Effector memory CD8-positive, alpha-beta T cell (primary cell): ENCODE measurements at places on chromosomes 1 and 21.
A peak's percentile ranks its signal among the peaks of the same experiment; 100 is the strongest.

GRCh38 chr1:205510308-205510950 lies 6.0 kb downstream of the CDK18 start:
- no peaks in the 10 kb centered on the region for H3K36me3 ChIP-seq
- no peak overlapping the region for H3K4me3 ChIP-seq
- H3K27me3 ChIP-seq, result peaks cover 7% of the 10 kb centered on the region
- DNase-seq, result no peak

DNA sequence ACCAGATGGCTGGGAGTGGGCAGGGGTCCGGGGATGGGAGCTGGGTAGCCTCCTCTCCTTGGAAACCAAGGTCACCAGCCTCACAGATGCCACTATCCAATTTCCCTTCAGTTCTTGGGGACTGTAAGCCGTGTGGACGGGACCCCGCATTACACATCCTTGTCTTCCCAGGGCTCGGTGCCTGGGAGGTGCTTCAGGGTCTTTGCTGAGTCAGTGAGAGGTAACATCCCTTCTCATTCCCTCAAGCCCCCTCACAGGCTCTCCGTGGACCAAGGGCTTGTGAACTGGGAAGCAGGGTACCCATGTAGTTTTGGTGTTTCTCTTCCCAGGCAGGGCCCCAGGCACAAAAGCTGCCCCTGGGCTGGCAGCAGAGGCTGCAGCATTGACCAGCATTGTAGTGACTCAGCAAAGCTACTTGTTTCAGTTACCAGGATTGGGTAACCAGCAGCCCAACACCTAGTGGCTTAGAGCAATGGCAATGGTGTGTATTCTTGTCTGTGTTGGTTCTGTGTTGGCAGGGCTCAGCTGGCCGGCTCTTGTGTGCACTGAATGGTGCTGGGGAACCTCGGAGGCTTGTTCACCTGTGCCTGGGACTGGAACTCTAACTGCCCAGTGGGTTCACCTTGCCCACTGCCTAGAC lies 24.6 kb upstream of the PCBP3 start:
- peaks cover 26% of the 10 kb centered on the region for H3K4me1 ChIP-seq
- no peak overlapping the region for H3K4me3 ChIP-seq
- peaks cover 10% of the 10 kb centered on the region for H3K36me3 ChIP-seq

- H3K27ac ChIP-seq, result no peak overlapping the region
- no peak for DNase-seq
- peaks cover under 1% of the 10 kb centered on the region for H3K4me1 ChIP-seq
Observed at GRCh38 chr1:180117764-180118116, 36.9 kb upstream of the QSOX1 start.

- H3K4me1 ChIP-seq, result peaks cover 2% of the 10 kb centered on the region
- H3K36me3 ChIP-seq, result no peaks in the 10 kb centered on the region
- no peak overlapping the region for H3K27ac ChIP-seq
Observed at GRCh38 chr1:246107516-246108277, 399.4 kb downstream of the SMYD3 start.

DNA sequence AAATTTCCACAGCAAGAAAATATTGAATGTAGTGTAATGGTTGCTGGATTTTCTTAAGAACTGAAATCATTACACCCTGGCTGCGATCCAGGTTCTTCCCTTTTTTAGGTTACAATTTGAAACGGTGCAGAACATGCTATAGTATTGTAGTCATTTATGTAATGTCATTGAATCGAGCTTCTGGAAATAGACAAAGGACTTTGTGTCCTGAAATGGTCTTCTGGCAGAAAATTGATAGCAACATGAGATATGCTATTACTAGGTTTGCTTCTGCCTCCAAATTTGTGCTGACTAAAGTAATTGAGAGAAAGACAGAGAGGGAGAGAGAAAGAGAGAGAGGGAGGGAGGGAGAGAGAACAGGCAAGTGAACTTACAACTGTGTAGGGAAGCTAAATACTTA lies 146.2 kb upstream of the NFIA start:
- H3K4me3 ChIP-seq, result no peak overlapping the region
- DNase-seq, result no peak
- H3K4me1 ChIP-seq, result no peaks in the 10 kb centered on the region
- peaks cover 32% of the 10 kb centered on the region for H3K27me3 ChIP-seq

DNA sequence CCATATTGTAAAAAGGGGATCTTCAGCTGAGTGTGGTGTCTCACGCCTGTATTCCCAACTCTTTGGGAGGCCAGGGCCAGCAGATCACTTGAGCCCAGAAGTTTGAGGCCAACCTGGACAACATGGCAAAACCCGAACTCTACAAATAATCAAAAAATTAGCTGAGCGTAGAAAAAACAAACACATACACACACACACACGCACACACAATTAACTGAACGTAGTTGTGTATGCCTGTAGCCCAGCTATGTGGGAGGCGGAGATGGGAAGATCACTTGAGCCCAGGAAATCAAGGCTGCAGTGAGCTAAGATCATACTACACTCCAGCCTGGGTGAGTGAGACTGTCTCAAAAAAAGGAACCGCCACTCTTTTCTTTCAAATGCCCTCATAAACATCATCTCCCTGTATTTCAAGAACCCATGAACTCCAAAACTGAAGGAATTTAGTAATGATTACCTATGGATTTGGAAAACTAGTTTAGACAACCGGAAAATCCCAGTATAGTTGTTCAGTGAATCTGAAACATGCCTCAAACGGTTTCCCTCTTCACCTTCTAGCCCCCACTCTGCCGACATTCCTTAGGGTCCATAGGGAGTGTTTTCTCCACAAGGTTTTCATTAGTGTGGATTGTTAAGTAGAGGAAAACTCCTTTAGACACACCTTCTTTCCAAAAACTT lies 4.5 kb downstream of the TXNIP start:
- no peaks in the 10 kb centered on the region for H3K27me3 ChIP-seq
- DNase-seq, result no peak
- peak overlapping the region; percentile 99 for H3K4me3 ChIP-seq
- H3K36me3 ChIP-seq, result peaks cover 59% of the 10 kb centered on the region
- H3K4me1 ChIP-seq, result peaks cover 56% of the 10 kb centered on the region

- DNase-seq, result no peak
- H3K27me3 ChIP-seq, result no peaks in the 10 kb centered on the region
- H3K4me1 ChIP-seq, result no peaks in the 10 kb centered on the region
- no peaks in the 10 kb centered on the region for H3K36me3 ChIP-seq
- H3K4me3 ChIP-seq, result no peak overlapping the region
Observed at GRCh38 chr1:216562383-216562782, 139.1 kb upstream of the USH2A start.

GRCh38 chr21:45073301-45074047 lies 906 bp upstream of the ADARB1 start:
- peak overlapping the region; percentile 96 for H3K4me3 ChIP-seq
- peaks cover 31% of the 10 kb centered on the region for H3K4me1 ChIP-seq
- peaks cover 11% of the 10 kb centered on the region for H3K36me3 ChIP-seq
- no peak for DNase-seq

GRCh38 chr1:109257682-109258421 lies 8.5 kb downstream of the CELSR2 start:
- H3K4me3 ChIP-seq, result no peak overlapping the region
- H3K36me3 ChIP-seq, result peaks cover 3% of the 10 kb centered on the region
- no peak for DNase-seq
- no peaks in the 10 kb centered on the region for H3K27me3 ChIP-seq

- peaks cover 3% of the 10 kb centered on the region for H3K36me3 ChIP-seq
- peak; percentile 9 for DNase-seq
- peaks cover 17% of the 10 kb centered on the region for H3K4me1 ChIP-seq
- peaks cover 13% of the 10 kb centered on the region for H3K27me3 ChIP-seq
- H3K4me3 ChIP-seq, result peak overlapping the region; percentile 59
Observed at GRCh38 chr1:156963621-156964020, 43.2 kb downstream of the LRRC71 start.

- no peak for DNase-seq
- H3K4me1 ChIP-seq, result peaks cover 45% of the 10 kb centered on the region
- peak overlapping the region; percentile 39 for H3K4me3 ChIP-seq
- H3K27ac ChIP-seq, result peak overlapping the region; percentile 85
Observed at GRCh38 chr1:89630048-89630447, 2.9 kb upstream of the LRRC8C start.

GRCh38 chr1:199585392-199585791 lies 442.1 kb upstream of the NR5A2 start:
- H3K27me3 ChIP-seq, result peaks cover 18% of the 10 kb centered on the region
- H3K27ac ChIP-seq, result no peak overlapping the region
- no peaks in the 10 kb centered on the region for H3K36me3 ChIP-seq
- no peak for DNase-seq
- no peaks in the 10 kb centered on the region for H3K4me1 ChIP-seq

DNA sequence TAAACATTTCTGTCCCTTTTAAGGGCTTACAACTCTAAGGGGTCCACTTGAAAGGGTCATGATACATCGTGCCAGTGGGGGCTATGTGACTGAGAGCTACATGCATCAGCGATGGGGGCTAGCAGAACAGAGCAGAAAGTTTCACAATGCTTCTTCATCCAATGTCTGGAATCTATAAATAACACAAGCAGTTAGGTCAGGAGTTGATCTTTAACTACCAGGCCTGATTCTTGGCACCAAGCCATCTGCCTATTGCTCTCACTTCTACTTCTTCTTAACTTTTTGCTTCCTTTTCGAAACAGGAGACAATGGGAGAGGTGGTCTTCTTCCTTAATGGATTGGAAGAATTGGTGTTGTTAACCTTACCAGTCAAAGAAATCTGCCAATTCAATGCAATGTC lies 410.0 kb downstream of the TGFB2 start:
- no peak for DNase-seq
- H3K36me3 ChIP-seq, result no peaks in the 10 kb centered on the region
- H3K4me1 ChIP-seq, result no peaks in the 10 kb centered on the region
- no peaks in the 10 kb centered on the region for H3K27me3 ChIP-seq
- H3K27ac ChIP-seq, result no peak overlapping the region

- no peak overlapping the region for H3K27ac ChIP-seq
- no peaks in the 10 kb centered on the region for H3K36me3 ChIP-seq
- no peak for DNase-seq
- H3K4me3 ChIP-seq, result no peak overlapping the region
- H3K27me3 ChIP-seq, result peaks cover 33% of the 10 kb centered on the region
Observed at GRCh38 chr21:42157606-42158310, 61.2 kb upstream of the ABCG1 start.

GRCh38 chr1:238777551-238777950 lies 608.8 kb upstream of the CHRM3 start:
- no peak for DNase-seq
- H3K4me1 ChIP-seq, result no peaks in the 10 kb centered on the region
- no peak overlapping the region for H3K27ac ChIP-seq
- no peak overlapping the region for H3K4me3 ChIP-seq
- no peaks in the 10 kb centered on the region for H3K36me3 ChIP-seq

GRCh38 chr1:14970115-14970798 lies 183.3 kb upstream of the TMEM51 start:
- no peak for DNase-seq
- H3K27me3 ChIP-seq, result peaks cover 16% of the 10 kb centered on the region
- no peak overlapping the region for H3K4me3 ChIP-seq
- peaks cover 7% of the 10 kb centered on the region for H3K4me1 ChIP-seq
- no peak overlapping the region for H3K27ac ChIP-seq

DNA sequence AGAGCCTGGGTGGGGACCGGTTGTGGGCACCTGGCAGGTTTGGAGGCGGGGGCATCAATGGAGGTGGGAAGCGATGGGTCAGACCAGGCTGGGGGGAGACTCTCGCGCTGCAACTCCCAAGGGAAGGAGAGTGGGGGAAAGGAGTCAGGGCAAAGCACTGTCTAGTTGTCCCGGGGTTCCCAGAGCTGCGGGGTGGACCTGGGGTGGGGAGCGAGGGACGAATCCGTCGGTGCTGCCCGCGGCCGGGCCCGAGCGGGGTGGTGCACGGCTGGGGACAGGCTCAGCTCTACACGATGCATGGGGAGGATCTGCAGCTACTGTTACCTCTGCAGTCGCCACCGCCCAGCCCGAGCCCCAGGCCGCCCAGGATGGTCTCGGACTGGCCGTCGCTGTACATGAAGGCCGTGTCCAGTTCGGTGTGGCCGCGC lies 427 bp downstream of the AKR7A2 start:
- peak overlapping the region; percentile 86 for H3K4me3 ChIP-seq
- H3K36me3 ChIP-seq, result peaks cover 29% of the 10 kb centered on the region
- H3K4me1 ChIP-seq, result peaks cover 40% of the 10 kb centered on the region
- peak overlapping the region; percentile 27 for H3K27ac ChIP-seq
- no peak for DNase-seq
- no peaks in the 10 kb centered on the region for H3K27me3 ChIP-seq

DNA sequence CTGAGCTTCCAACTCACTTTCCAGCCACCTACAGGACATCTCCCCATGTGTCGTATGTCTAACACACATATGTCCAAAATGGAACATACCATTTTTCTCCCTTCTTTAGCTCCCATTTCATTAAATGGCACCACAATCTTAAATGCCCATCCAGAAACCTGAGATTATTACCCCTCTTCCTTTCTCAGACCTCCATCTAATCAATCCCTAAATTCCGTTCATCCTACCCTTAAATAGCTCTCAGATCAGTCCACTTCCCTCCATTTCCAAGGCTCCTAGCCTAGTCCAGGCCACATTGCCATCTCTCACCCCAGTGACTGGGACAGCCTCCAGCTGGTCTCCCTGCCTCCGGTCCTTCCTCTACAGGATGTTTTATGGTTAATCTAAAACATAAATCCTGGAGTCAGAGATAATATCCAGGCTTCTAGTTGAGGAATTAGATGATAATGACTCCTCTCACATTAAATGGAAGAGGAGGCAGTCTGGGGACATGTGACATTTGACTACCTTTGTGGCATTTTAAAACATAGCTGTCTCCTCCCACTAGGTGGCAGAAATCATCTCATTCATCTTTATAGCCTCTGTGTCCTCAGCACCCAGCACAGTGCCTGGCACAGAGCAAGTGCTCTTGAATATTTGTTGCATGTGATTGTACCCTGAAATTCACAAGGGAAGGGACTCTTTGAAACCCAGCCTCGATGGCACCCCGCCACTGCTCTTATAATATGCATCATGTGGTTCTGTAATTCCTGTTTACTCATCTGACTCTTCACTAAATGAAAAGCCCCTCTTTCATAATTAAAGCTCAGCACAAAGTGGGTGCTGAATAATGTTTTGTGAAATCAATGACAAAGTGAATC lies 102.3 kb downstream of the TMEM53 start:
- H3K4me1 ChIP-seq, result no peaks in the 10 kb centered on the region
- peak; percentile 8 for DNase-seq
- H3K27me3 ChIP-seq, result peaks cover 15% of the 10 kb centered on the region
- H3K27ac ChIP-seq, result no peak overlapping the region
- H3K36me3 ChIP-seq, result no peaks in the 10 kb centered on the region

DNA sequence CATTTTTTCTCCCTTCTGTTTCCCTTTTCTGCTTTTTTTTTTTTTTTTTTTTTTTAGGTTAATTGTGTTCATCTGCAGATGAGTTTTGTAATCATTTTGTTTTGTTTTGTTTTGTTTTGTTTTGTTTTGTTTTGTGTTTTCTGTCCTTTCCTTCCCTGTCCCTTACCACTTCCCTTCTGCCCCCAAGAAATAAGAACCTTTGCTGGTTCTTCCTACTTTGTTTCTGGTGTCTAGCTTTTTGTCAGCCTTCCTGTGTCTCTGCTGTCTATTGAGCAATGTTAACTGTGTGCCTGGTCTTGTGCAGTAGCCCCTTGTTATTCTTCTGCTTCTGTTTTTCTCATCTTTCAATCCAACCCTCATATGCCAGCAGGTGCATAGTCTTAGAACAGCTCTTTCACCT lies 46.0 kb downstream of the MPZL1 start:
- no peak for DNase-seq
- no peaks in the 10 kb centered on the region for H3K27me3 ChIP-seq
- no peaks in the 10 kb centered on the region for H3K4me1 ChIP-seq
- no peak overlapping the region for H3K4me3 ChIP-seq
- no peak overlapping the region for H3K27ac ChIP-seq

GRCh38 chr1:26064553-26064952 lies 2.9 kb downstream of the TRIM63 start:
- DNase-seq, result no peak
- H3K4me3 ChIP-seq, result no peak overlapping the region
- H3K27me3 ChIP-seq, result peaks cover 66% of the 10 kb centered on the region

GRCh38 chr1:3444736-3445135 lies 9.7 kb upstream of the ARHGEF16 start:
- H3K4me1 ChIP-seq, result no peaks in the 10 kb centered on the region
- no peak overlapping the region for H3K27ac ChIP-seq
- no peaks in the 10 kb centered on the region for H3K36me3 ChIP-seq
- no peak overlapping the region for H3K4me3 ChIP-seq
- H3K27me3 ChIP-seq, result peaks cover 53% of the 10 kb centered on the region
